Amniotic stem cell (primary cell): ENCODE measurements at places on chromosomes 5 and 9.
A peak's percentile ranks its signal among the peaks of the same experiment; 100 is the strongest.

DNA sequence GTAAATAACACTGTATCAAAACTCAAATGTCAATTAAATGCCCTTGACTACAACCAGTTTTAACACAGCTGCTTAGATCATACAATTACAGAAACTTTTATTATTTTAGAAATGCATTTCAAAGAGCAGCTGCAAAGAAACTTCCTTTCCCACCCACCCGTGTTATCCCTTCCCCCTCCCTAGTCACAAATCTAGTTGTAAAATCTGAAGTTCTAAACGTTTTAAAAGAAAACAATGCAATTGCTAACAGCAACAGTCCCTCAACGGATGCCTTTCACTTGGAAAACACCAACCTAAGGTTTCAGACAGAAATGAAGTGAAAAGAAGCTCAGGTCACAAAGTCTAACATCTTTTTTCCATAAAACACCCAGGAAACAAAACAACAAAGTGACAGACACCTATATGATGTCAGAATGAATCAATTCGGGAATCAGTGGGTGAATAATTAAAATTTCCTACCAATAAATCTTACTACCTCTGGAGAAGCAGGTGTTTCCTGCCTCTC, 100.3 kb downstream of the FBXW11 start:
- DNase-seq, result no peak

GRCh38 chr5:117463881-117464570, 889.4 kb upstream of the SEMA6A start:
- DNase-seq, result no peak

- DNase-seq, result no peak
Measured at GRCh38 chr5:158056130-158056825, 197.3 kb upstream of the CLINT1 start.

DNA sequence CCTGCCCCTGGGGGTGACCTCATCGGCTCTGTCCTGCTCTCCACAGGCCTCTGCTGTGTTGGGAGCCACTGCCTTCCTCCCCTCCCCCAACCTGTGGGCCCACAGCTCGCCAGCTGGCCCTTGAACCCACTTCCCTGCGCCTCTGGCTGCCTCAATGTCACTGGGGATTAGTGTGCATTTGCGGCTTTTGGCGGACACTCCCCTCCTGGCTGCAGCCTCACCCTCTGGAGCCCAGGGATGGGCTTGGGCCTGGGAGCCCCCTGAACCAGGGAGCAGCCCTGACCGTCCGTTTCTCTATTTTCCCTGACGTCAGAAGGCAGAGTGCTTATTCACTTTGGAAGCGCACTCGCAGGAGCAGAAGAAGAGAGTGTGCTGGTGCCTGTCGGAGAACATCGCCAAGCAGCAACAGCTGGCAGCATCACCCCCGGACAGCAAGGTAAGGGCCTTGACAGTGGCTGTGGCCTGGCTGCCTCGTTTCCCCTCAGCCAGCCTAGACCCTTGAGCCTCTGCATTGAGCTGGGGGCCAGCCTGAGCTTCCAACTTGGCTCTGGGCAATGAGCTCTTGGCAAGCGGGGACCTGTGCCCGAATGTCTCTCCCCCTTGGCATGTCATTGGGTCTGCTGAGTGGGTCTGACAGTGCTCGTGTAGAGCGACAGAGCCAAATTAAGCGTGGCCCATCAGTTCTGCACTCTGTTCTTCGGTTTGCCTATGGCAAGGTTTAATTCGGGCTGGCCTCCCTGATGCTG, 73.1 kb downstream of the RGS3 start:
- no peak for DNase-seq

DNA sequence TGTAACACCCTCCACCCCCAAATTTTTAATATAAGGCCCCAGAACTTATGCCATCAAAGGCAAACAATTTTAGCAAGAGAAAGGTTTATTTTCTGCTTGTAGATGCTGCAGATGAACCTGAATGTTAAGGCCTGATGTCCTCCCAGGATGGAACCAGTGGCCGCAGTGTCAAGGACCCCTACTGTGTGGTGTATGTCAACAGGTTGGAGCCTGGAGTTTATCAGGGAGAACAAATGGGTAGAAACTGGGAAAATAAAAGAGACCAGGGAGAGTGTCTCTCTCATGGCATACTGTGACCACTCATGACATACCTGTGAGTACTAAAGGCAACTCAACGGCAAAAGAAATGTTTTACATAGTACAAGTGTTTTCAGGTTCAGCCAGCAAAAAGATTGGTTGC, 34.5 kb upstream of the LMNB1 start:
- DNase-seq, result no peak

DNA sequence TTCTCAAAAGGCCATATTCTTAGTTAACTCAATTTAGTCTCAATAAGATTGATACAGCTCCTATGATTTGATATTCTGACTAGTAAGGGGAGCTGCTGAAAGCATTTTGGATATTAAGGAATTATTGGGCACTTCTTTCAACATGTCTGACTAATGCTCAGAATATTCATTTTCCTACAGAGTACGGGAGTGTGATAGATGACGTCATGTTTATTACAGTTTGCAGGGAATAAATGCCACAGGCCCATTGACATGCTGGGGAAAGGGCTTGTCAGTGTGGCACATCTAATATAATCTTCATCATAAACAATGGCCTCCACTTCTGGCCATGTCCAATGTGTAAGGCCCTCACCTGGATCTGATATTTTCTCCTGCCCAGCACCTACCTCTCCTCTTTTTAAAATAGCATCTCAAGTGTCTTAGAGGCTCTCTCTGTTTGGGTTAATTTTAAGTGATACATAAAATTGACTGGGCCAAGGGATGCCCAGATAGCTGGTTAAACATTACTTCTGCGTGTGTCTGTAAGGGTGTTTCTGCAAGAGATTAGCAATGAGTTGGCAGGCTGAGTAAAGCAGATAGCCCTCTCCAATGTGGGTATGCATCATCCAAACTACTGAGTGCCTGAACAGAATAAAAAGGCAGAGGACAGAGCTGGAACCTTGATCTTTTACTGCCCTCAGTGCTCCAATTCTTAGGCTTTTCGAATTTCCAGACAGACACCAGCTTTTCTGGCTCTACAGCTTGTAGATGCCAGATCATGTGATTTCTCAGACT, 99.3 kb downstream of the SLC24A2 start:
- DNase-seq, result no peak

GRCh38 chr9:86652736-86653135, 294.6 kb downstream of the GAS1 start:
- no peak for DNase-seq

- DNase-seq, result peak; percentile 72
Measured at GRCh38 chr9:86721843-86722705, 225.2 kb downstream of the GAS1 start.

DNA sequence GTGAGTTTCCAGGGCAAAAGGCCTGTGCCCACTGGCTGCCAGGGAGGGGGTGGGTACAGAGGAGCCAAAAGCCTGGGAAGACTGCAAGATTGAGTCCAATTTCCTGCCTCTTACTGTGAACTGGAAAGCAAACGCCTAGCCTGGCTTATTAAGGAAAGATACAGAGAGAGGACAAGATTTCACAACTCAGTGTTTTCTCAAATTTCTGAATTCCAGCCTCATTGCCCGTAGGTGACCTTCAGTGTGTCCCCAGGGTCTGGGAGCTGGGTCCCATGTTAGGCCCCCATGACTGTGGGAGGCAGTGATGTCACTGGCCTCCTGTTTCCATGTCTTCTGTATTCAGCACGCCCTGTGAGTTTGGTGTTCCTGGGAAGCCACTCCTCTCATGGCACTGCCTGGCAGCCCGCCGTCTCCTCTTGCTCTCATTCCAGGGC, 60.6 kb upstream of the PTPN3 start:
- DNase-seq, result no peak

DNA sequence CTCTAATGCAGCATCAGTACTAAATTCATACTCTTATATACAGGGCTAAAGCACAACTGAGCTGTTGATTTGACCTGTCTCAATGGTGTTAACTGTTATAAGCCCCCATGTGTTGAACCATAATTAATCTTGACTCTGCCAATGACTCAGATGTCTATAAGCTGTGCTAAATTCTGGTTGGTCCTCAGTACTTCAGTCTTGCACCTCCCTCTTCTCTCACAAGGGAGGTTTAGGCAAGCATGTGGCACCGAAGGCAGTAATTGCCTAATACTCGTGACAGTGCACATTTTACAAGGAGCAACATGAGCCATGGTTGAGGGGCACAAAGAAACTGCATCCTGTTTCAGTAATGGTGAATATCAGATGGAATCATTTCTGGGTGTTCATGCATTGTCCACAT, 255.9 kb downstream of the TRPM3 start:
- no peak for DNase-seq

DNA sequence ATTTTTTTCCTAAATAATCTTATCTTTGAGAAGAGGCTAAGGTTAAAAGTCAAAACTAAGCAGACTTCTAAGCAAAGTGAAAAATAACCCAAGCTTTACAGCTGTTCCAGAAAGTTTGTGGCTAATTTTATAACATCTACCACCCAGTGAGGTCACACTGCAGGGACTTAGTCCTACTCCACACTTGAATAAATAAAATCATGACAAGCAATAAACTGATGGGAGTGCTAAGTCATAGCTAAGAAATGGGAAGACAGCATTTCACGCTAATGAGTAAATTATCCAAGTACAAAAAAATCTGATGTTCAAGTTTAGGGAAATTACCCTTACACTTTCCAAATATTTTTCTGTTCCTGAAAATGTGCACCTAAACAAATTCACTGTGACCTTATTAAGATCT, 47.7 kb downstream of the ZNF608 start:
- DNase-seq, result no peak

GRCh38 chr9:83538172-83538889, at the start of gene FRMD3:
Gene FRMD3 (minus strand): TSS chr9:83538401. CDS start chr9:83538231, 170 bp downstream.
- DNase-seq, result peak; percentile 60

DNA sequence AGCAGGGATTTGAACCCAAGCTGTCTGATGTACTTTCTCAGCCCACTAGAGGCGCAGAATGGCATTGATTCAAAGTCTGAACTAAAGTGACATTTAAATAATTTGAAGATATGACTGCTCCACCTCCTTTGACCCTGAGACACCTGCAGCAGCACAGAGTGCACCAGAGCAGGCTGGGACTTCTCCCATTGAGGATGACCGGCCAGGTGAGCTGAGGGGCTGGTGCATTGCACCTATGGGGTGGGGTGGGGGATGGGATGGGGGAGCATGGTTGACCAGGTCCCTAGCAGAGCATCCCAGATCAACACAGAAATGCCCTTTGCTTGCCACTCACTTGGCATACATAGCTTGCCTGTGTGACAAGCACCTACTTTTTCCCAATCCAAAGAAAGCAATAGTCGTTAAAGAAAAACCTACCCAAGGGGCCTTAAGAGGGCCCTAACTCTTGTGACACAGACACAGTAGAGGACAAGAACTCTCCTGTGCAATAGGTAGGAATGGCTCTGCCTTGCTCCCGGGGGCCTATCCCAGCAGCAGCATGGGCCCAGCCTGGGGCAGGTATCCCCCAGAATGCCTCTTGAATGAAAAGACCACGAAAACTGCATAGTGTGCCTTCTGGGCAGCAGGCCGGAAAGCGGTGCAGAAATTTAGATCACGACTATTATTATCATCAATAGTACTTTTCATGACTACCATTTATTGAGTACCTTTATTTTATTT, 6.5 kb downstream of the SH3PXD2B start:
- no peak for DNase-seq

GRCh38 chr9:83491413-83491812, 46.8 kb downstream of the FRMD3 start:
- no peak for DNase-seq

GRCh38 chr9:116116393-116116792, 37.2 kb upstream of the PAPPA start:
- no peak for DNase-seq

GRCh38 chr5:150764530-150764929, 5.7 kb upstream of the DCTN4 start:
- DNase-seq, result no peak

GRCh38 chr5:52989781-52990527, 802 bp downstream of the ITGA2 start:
- DNase-seq, result peak; percentile 11

DNA sequence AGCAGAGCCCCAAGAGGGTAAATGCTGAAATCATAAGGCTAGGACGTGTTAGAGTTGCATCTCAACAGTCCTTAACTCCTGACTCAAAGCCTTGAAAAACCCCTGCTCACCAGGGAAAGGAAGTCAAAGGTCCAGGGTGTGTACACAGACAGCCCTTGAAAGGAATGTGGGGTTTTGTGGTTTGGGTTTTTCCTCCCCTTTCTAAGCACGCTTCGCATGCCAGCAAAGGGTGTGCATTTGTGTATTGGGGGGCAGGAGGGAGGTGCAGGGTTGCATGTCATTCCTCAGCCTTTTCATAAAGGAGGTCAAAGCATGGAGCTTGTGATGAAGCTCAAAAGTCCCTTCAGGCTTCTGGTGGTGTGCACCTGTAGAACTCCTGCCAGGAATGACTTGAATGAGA, 17.3 kb upstream of the XPA start:
- no peak for DNase-seq
